ENCODE measurements at places on chromosomes 4 and X. TPM values are rescaled to one million over a fixed set of nuclear protein-coding genes. Genes with fewer than 3 reads are reported as not detected.

GRCh38 chr4:101136373-101137370, 210.7 kb downstream of the PPP3CA start:
- DNase-seq = no peak

DNA sequence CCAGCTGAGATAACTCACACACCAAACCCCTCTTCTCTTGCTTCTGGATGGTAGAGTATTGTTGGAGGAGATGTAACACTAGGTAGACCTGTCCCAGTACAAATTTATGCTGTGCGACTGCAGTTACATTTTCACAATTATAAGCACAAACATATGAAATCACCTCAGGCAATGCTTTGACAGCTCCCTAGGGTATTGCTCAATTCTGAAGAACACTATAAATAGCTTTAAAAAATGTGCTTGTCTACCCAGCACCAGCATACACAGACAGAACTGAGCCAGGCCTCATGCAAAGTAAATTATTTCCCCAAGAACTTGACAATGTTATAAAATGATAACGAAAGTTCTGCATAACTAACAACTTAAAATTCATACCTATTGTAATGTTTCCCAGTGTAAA, 1999.1 kb upstream of the ADGRL3 start:
- DNase-seq = no peak

- no peak for DNase-seq
Measured at GRCh38 chr4:109040441-109040840, 262.0 kb downstream of the COL25A1 start.

DNA sequence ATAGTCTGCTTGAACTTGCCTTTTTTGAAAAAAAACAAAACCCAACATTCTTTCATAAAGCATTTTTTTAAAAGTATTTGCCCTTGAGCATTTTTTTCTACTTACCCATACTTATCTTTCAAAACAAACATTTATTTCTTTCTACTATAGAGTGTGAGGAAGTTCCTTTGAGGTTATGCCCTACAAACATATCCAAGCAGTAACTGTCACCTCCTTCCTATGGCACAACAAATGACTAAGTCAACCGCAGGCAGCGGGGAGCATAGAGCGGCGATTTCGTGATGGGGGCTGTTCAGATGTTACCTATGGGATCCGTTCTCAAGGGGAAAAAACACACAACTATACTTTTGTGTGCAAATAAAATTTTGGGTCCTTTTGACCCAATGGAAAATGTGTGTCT, 19.4 kb downstream of the SPRY1 start:
- no peak for DNase-seq

NDUFB11 gene
- polyA plus RNA-seq = 89.0 TPM

GRCh38 chrX:138001226-138001625, 435.3 kb downstream of the ZIC3 start:
- DNase-seq = no peak

DNA sequence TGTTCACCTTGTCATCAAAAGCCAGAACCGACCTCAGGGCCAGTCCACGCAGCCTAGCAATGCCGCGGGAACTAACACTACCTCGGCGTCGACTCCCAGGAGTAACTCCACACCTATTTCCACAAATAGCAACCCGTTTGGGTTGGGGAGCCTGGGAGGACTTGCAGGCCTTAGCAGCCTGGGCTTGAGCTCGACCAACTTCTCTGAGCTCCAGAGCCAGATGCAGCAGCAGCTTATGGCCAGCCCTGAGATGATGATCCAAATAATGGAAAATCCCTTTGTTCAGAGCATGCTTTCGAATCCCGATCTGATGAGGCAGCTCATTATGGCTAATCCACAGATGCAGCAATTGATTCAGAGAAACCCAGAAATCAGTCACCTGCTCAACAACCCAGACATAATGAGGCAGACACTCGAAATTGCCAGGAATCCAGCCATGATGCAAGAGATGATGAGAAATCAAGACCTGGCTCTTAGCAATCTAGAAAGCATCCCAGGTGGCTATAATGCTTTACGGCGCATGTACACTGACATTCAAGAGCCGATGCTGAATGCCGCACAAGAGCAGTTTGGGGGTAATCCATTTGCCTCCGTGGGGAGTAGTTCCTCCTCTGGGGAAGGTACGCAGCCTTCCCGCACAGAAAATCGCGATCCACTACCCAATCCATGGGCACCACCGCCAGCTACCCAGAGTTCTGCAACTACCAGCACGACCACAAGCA, 898 bp downstream of the UBQLN2 start:
- no peak for DNase-seq

MGARP gene
- 0.77 TPM for polyA plus RNA-seq

GRCh38 chr4:124861761-124862160, 149.2 kb upstream of the ANKRD50 start:
- no peak for DNase-seq

DNA sequence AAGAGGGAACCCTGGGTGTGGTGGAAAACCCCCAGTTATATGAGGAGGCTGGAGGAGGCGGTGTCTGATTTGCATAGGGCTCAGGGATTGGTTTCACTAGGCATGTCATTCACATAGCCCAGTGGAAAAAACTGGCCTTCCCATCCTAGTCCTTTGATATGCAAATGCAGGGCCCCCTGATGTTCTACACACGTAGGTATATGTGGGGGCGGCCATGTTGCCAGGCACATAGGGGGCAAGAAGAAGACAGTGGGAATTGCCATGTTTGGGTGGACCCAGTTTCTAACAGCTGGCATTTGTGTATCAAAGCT, 34.0 kb upstream of the ENPP6 start:
- no peak for DNase-seq

- DNase-seq = no peak
Measured at GRCh38 chr4:1417522-1418390, 11.5 kb upstream of the NKX1-1 start.

DNA sequence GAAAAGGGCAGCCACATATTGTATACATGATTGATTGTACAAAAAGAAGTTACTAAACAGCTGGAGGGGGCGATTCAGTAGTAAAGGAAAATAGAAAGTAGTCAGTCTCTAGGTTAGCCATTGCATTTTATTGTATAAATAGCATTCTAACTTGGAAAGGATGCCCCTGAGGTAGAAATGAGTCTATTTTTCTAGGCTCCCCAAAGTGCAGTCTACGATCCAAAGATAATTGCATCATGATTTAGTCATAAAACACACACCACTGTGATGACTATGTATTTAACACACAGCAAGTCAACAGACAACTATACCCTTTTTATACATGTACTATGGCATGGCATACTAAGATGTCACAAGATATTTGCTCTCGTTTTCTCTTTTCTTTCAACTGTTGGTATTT, 204.9 kb downstream of the APBB2 start:
- no peak for DNase-seq

CTAG2 gene
- polyA plus RNA-seq = not detected

RPS6KA6 gene
- 11.2 TPM for polyA plus RNA-seq

DNA sequence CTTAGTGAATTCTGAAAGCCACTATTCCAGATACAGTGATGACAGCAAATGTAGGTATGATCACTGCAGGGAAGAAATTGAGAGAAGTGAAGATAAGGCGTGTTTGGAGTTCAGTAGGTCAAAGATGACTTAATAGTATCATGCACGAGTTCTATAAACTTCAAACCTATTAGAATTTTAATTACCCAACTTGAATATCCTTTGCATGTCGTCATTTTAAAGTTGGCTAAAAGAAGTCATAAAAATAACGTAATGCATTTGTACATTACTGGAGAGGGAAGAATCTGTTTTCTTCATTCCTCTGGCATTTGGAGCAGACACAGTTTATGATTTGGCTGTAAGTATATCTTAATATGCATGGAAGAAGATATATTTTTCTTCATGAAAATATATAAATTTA, 68.6 kb upstream of the MXRA5 start:
- no peak for DNase-seq

PYURF gene
- polyA plus RNA-seq = 125 TPM

ODAPH gene
- polyA plus RNA-seq = 0.08 TPM

DNA sequence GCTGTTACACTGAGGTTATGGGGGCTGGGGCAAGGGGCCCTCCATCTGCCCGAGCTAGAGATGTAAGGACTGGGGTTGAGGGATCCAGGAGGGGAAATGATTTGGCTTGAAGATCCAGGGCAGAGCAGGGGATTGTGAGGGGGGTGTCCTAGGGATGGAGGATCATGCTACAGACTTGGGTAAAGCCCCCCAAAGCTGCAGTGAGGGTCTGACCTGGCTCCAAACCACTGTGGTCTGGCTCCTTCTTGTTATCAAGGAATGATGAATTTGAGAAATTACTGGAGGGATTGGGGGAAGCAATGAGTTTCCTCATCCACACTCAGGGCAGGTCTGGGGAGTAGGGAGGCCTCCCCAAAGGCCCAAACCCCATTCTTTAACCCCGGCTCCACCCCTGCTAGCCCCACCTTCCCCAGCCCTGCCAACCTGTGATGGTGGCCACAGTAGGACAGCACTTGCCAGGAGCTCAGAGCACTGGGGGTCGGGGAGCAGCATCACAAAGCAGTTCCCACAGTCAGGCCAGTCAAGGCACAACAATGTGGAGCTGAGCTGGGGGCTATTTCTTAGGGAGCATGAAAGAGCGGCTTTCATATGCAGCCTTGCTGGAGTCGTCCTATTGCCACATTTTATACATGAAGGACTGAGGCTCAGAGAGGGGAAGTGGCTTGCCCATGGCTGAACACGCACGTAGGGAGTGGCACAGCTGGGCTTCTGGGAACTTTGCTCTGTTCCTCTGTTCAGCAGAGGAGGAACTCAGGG, 165.5 kb downstream of the EFNB1 start:
- DNase-seq = no peak

RIBC1 gene
- 6.2 TPM for polyA plus RNA-seq

CXCL1 gene
- polyA plus RNA-seq = 0.84 TPM
